SJCRH30 (cell line): ENCODE measurements at places on chromosomes 4 and X. TPM values are rescaled to one million over a fixed set of nuclear protein-coding genes. Genes with fewer than 3 reads are reported as not detected.

INTU gene
- total RNA-seq = 2.6 TPM in 2 replicates

LDB2 gene
- total RNA-seq = 0.18 and 0.51 TPM in 2 replicates

GYPE gene
- total RNA-seq = not detected in 2 replicates

SMARCA1 gene
- 76.4 and 82.0 TPM in 2 replicates for total RNA-seq

NEIL3 gene
- 14.0 and 15.7 TPM in 2 replicates for total RNA-seq

TMEM47 gene
- total RNA-seq = 44.9 and 49.3 TPM in 2 replicates
